Memory B cell (primary cell): ENCODE measurements at places on chromosomes 11 and 22.

DNA sequence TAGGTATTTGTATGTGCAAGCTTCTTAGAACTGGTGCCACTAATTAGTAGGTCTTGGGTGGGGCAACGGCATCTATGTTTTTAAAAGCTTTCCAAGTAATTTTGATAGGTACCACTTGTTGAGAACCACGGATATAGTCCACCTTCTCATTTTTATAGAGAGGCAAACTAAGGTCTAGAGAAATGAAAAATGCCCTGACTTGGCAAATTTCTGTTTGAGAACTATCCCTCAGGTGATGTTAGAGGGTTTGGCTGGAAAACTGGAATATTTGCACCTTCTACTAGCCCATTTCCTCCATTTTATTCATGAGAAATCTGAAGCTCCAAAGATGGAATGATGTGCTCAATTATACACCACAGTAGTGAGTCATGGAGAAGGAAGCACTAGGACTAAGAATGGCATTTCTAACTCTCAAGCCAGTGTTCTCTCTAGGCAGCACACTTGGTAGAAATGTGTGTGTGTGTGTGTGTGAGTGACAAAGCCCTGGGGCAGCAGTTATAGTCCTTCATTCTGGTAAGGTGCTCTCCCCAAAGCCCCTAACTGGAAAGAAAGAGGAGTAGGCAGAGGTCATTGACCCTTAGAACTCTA lies 1.8 kb upstream of the TMEM86A start:
- DNase-seq, result no peak

DNA sequence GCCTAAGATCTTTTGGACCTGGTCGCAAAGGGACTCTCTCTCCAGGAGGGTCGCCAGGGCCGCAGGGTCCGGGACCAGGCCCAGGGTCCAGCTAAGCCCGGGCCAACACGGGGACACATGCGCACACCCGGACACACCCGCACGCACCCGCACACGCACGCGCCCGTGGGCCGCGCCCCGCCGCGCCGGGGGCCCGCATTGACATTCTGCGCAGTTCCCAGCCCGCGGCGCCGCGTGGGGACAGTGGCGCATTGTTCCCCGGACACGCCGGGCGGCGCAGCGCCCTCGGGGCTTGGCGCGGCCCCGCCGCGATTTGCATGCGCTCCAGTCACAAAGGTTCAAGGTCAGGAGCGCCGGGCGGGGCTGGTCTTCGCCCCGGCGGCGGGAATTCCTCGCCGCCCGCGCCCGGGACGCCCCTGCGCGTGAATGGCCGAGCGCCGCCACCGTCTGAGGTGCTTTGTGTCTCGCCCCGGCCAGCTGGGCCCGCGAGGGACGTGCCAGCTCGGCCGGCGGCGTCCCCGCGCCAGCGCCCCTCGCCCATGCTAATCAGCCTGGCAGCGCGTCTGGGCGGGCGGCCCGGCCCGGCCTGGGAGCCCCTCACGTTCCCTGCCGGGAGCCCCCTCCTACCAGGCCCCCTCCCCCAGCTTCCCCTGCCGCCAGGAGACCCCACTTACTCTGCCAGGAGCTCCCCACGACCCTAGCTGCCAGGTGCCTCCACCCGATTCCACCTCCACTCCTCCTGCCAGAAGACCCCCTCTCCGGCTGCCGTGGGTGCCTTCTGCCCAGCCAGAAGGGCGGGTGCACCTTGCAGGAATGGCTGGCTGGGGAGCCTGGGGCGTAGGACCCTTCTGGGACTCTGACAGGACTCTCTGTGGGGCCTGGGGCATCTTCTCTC lies 50.5 kb upstream of the WNT7B start:
- no peak for DNase-seq

DNA sequence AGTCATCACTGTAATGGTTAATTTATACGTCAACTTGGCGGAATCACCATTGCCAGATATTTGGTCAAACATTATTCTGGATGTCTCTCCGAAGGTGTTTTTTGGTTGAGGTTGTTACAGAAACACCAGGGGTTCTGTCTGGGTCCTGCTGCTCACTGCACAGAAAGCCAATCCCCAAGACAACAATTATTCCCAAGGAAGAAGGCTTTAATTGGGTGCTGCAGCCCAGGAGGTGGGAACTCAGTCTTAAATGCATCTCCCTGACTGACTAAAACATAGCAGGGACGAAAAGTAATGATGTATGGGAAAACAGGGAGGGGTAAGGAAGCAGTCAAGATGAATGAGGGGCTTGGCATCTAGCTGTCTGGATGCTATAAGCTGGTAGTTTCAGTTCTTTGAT lies 331.3 kb downstream of the TBC1D22A start:
- no peak for DNase-seq

DNA sequence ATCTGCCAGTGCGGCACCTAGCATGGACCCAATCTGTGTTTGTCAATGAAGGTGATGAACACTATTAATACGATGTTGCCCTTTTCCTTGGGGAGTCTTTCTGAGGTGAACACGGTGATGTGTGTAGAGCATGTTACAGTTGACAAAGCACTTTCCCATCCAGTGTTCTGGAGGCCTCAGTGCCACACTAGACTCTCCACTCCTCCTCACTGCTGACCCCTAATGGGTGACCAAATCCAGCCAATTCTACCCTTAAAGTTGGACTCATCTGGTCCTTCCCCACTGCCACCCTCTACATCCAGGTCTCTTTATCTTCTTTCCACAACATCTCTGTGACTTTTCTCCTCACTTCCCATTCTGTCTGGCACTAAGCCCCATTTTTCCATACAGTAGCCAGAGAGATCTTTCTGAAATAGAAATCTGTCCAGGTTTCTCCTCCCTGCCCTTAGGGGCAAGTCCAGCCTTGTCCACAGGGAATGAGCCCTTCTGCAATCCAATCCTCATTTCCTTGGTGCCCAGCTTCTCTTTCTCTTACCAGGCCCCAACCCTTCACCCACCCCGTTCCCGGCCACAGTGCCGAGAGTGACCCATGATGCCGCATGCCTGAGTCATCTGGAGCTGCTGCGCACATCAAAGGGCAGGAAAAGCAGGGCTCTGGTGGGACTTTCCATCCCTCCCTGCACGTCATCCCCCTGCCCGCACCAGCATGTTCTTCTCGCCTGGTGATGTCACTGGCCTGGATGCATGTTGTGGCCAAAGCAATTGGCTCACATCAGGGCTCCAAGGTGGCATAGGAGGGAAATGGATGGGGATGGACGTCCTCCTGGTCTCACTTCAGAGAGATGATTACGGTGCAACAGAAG lies 64.2 kb downstream of the RASSF10 start:
- no peak for DNase-seq

GRCh38 chr22:46894081-46894671 lies 131.7 kb downstream of the TBC1D22A start:
- DNase-seq, result no peak

- no peak for DNase-seq
Observed at GRCh38 chr22:20426259-20426615, 11.4 kb downstream of the SCARF2 start.

GRCh38 chr11:92226331-92227229 lies 2.0 kb downstream of the FAT3 start:
- DNase-seq, result no peak

DNA sequence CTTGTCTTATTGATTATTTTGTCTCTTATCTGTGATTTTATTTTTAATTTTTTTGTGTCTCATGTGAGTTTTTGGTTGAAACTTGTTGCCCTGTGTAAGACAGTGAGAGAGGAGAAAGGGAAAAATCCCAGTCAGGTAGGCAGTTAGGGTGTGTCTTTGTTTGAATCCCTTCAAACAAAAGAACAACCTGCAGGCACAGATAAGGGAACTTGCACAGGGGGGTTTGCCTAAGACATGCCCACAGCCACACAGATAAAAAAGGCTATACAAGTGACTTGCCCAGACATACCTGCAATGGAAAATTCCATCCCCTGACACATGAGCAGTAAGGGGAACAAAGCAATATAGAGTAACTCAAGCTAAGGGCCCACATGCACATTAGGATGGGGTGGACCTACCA lies 127.8 kb upstream of the PLET1 start:
- no peak for DNase-seq

DNA sequence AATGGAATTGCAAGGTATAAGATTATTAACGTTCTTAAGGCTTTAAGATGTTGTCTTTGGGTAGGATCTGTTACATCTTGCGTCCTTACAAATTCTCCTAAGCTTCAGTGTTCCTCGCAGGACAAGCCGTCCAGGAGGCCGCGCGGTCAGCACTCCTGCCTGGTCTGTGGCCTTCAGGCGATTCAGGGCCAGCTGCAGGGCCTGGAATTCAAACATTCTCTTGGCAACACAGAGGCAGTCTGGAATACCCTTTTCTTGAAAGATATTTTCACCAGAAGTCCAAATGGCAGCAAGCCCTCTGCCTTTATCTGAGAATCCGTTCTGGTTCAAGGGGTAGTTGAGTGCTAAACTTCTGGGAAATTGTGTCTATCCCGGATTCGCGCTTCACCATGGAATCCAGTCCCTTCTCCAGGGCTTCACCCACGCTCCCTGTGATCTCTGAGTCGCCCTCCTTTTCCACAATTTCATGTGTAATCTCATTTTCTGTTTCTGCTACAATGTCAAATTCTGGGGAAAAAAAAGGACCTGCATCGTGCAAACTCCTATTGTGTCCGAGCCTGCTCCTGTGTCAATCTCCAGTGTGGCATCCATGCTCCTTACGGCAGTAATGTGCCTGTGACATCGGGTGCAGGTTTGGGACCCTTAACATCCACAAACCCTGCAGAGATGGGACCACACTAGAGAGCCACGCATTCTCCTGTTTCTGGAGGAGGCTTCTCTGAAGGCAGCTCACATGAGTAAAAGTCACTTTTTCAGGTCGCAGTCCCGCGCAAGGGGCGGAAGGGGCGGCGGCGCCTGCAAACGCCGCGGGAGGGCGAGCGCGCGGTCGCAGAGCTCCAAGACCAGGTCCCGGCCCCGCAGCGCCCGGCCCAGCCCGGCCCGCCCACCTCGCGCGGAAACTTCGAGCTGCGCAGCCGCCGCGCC lies 25.4 kb upstream of the SORL1 start:
- DNase-seq, result peak; percentile 41

DNA sequence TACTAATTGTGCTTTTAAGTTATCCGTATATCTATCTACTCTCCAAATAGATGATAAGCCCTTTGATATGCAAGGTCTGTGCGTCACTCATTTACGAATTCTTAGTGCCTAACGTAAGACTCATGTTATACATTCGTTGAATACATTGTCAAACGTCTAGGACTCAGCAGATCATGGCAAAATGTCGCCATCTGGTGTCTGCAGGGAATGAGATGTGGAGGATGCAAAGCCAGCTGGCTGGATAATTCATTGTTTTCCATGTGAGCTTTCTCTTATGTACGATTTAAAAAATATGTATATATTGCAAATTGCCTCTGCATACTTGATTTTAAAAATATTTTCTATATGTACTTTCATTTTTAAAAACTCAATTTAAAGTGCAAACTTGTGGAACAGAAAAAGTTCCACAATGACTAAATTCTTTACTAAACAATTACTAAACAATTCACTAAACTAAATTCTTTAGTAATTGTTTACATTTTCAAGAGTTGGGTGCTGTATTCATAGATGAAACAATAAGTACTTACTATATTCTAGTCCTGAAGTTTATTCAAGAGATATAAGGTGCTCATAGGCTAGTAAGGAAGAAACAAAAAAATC lies 33.8 kb downstream of the ZNF202 start:
- peak; percentile 24 for DNase-seq

- DNase-seq, result no peak
Observed at GRCh38 chr11:109641549-109641948, 219.6 kb downstream of the C11orf87 start.

GRCh38 chr11:112241486-112241885 lies 15.3 kb downstream of the PTS start:
- DNase-seq, result no peak

DNA sequence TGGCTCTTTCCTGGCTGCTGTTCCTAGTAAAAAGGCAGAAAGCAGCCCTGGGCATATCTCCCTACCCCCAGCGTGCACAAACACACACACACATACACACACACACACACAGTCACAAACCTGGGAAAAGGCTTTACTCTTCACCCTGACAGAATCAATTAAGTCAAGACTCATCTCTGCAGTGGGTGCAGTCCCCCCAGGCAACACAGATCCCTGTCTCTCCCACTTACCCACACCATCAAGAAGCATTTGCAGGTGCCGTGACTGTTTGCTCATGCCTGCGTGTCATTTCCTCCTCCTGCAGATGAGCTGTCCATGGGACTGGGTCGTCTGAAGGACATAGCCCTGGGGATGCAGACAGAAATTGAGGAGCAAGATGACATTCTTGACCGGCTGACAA lies 28.6 kb downstream of the SNAP29 start:
- no peak for DNase-seq

DNA sequence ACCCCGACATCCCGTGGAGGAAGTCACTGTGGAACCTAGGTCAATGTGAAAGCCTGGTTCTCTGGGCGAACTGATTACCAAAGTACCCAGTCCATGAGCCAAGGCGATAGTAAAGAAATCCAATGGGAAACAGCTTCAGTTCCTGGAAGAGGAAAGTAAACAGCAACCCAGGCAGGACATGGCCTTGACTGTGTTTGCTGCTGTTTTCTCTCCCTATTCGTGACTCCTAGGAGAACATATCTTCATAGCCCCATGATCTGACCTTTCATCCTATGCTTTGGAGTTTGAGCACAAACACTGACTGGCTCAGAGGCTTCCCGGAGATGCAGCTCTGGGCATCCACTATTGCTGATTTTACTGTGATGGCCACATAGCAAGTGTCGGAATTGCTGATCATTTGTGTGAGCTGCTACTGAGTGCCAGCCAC lies 45.1 kb downstream of the LRFN4 start:
- DNase-seq, result no peak

DNA sequence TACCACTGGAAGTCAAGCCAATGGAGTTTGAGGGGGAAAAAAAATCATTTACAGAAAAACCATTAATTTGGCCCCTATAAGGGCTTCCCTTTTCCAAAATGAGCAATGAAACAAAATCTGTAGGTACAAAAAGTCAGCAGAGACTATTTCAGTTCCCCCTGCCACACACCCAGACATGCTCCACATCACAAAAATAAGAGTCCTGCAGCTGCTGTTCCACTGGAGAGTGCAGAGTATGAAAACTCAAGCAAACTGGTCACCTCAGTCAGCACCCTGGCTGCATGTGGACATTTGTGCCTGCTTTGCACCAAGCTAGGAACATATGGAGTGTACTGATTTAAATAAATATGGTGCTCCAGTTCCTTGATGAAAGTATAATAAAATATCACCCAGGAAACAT lies 15.1 kb downstream of the POU2AF1 start:
- no peak for DNase-seq

GRCh38 chr22:19824212-19824925 lies 30.3 kb downstream of the GNB1L start:
- DNase-seq, result no peak

GRCh38 chr22:27100789-27101188 lies 443.4 kb downstream of the MIAT start:
- DNase-seq, result no peak

GRCh38 chr11:9461760-9462134 lies 935 bp downstream of the ZNF143 start:
- DNase-seq, result no peak

DNA sequence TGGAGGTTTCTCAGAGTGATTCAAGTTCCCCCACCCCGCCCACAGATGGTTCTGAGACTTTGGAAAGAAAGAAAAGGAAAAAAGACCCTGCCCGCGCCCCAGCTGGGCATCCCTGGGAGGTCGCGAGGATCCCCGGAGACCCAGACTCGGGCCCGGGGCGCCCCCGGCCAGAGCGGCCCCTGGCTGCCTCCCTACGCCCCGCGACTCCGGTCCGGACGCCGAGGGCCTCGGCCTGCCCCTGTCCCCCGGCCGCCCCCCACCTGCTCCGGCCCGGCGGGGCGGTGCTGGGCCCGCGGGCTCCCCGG lies 2.3 kb upstream of the AIFM3 start:
- DNase-seq, result no peak

GRCh38 chr11:10637731-10638151 lies 55.8 kb downstream of the IRAG1 start:
- no peak for DNase-seq
